ENCODE measurements at places on chromosomes 12 and 14. TPM values are rescaled to one million over a fixed set of nuclear protein-coding genes. Genes with fewer than 3 reads are reported as not detected.

DNA sequence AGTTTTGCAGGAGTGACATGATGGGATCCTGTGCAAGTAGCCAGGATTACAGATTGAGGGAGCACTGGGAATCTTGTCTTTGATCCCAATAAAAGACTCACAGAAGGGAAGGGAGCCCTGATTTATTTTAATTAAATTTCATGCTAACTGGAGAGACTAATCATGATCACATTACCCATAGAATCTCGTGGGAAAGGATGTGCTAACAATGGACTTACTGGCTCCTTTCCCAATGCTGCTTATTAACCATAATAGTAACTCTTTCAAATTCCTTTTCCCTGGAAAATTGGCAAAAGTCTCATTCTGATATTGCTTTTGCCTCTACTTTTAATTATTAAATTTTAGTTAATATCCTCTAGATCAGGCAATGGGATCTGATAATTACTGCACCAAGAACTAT is 174.8 kb upstream of the AVPR1A start:
- no peak for DNase-seq

The TSPAN11 gene
- total RNA-seq = not detected

GRCh38 chr14:55547650-55548315 is 32.2 kb upstream of the KTN1 start:
- no peak for DNase-seq

The SLC39A5 gene
- 0.51 TPM for total RNA-seq

GRCh38 chr12:128120035-128120434 is 146.9 kb upstream of the TMEM132C start:
- DNase-seq = no peak

The ETV6 gene
- total RNA-seq = 15.2 TPM

- DNase-seq = no peak
Observed at GRCh38 chr12:122986258-122986871, 5.9 kb downstream of the ARL6IP4 start.

The BICDL1 gene
- total RNA-seq = 92.5 TPM

- no peak for DNase-seq
Observed at GRCh38 chr14:96390965-96391292, 999 bp upstream of the AK7 start.

- no peak for DNase-seq
Observed at GRCh38 chr12:58764100-58764953, 156.0 kb downstream of the LRIG3 start.

The PTPN21 gene
- not detected for total RNA-seq

- no peak for DNase-seq
Observed at GRCh38 chr12:93939641-93940325, 208.6 kb upstream of the PLXNC1 start.

Measured in activated naive CD4-positive, alpha-beta T cell treated with anti-CD3 and anti-CD28 coated beads, Interleukin-2, amount 50 U/mL, for 72 hours (primary cell).